ENCODE measurements at places on chromosomes 1 and 21.

DNA sequence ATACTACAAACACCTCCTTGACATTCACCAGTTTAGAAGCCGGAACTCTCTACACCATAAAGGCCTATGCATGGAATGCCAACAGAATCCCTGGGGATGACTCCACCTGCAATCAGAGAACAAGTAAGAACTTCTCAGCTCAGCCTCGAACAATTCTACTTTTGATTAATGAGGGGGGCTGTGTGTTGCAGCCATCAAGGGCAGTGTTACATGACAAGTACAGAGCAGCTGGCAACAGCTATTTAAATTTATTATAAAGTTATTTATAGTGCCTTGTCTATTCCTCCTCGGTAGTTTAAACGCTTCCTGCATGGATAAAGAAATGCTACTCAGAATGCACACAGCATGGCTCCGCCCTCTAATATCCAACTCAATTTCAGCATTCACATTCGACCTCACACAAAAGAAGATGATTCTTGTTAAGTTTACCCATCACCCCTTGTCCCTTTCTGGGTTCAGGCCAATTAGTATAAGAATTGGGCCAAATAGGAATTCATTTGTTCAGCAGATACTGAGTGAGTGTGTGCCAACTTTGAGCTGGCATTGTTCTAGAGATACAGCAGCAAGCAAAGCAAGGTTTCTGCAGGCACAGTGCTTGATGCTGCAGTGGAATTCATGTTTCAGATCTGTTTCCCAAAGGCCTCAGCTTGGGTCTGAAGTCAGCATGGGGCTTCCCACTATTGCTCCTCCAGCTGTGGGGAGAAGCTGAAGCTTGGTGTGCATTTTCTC is 6.4 kb downstream of the FNDC7 start:
- DNase-seq: no peak

- no peak for DNase-seq
Observed at GRCh38 chr1:82700476-82700875, 899.7 kb downstream of the ADGRL2 start.

DNA sequence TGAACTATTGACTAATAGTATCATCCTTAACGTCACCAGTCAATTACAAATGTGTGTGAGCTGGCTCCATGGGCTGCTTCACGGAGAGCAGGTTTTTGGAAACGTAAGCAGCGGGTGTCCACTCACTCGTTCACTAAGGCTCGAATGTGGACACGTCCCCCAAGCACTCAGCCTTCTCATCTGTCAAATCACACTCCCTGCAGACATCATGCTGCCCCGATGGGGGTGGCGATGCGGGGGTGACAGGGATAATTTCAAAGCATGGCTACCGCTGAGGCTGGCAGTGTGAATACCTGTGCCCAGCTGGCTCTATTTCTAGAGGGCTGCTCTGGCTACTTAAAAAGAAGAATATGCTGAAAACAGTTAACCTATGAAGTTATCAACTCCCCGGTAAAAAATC is 71.3 kb downstream of the CAPZB start:
- no peak for DNase-seq

GRCh38 chr1:110684491-110684890 is 9.8 kb upstream of the KCNA3 start:
- DNase-seq: no peak

GRCh38 chr1:157136133-157136532 is 2.1 kb downstream of the ETV3 start:
- no peak for DNase-seq

DNA sequence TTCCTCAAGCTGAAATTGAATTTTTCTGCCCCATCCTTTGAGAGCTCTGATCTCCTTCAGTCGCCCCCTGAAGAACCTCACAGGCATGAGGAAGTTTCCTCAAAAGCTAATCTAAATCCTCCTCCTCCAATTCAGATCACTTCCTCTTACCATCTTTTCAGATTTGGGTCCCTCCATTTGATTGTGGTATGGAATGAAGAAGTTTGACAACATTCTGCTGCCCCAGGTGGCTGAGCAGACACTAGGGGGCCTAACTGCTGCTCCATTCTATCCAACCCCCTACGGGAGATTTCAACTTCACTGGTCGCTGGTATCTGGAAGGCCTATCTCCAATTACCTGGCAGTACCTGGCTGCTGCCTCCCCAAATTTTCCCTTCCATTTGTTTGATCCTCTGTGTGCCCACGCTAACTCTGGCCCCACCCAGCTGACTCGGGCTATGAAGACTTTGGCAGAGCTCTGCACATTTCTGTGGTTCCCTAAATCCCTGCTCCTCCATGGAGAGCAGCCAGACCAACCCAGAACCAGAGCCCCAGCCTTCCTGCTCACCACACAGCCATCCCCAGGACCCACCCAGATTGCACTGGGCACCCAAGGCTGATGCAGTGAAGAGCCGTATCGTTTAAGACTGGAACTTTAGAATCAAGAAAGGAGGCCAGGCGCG is 7.8 kb downstream of the IRF6 start:
- DNase-seq: no peak
